Diencephalon (tissue), 1 donor: ENCODE measurements at places on chromosomes 5 and 9. TPM values are rescaled to one million over a fixed set of nuclear protein-coding genes. Genes with fewer than 3 reads are reported as not detected.

IFNA21 gene
- total RNA-seq, result not detected

SPATA31C1 gene
- not detected for total RNA-seq

FOXD4L5 gene
- total RNA-seq, result 0.46 TPM

CHMP5 gene
- 101 TPM for total RNA-seq

TMEM215 gene
- total RNA-seq, result 9.0 TPM

MAP1B gene
- total RNA-seq, result 781 TPM

SLC46A2 gene
- not detected for total RNA-seq

ICE1 gene
- total RNA-seq, result 43.1 TPM

CNTNAP3 gene
- total RNA-seq, result 30.7 TPM

GABRG2 gene
- 68.0 TPM for total RNA-seq

BTNL8 gene
- not detected for total RNA-seq

SLC44A1 gene
- 44.5 TPM for total RNA-seq

TUSC1 gene
- total RNA-seq, result 11.5 TPM
